ENCODE measurements at places on chromosomes 3 and 15.
A peak's percentile ranks its signal among the peaks of the same experiment; 100 is the strongest.

- H3K4me1 ChIP-seq = peaks cover 15% of the 10 kb centered on the region
- peak overlapping the region; percentile 14 for H3K27ac ChIP-seq
- no peaks in the 10 kb centered on the region for H3K27me3 ChIP-seq
- no peaks in the 10 kb centered on the region for H3K36me3 ChIP-seq
- DNase-seq = peak; percentile 59
- H3K4me3 ChIP-seq = no peak overlapping the region
Measured at GRCh38 chr3:34016925-34017587, 218.6 kb downstream of the PDCD6IP start.

GRCh38 chr3:122151480-122151879 is 32.0 kb upstream of the CASR start:
- H3K4me1 ChIP-seq = no peaks in the 10 kb centered on the region
- no peak overlapping the region for H3K27ac ChIP-seq
- no peak for DNase-seq
- H3K27me3 ChIP-seq = no peaks in the 10 kb centered on the region
- H3K36me3 ChIP-seq = no peaks in the 10 kb centered on the region

GRCh38 chr15:65476903-65477302 is 40.6 kb downstream of the DPP8 start:
- no peak for DNase-seq
- H3K27me3 ChIP-seq = no peaks in the 10 kb centered on the region
- no peak overlapping the region for H3K27ac ChIP-seq
- no peak overlapping the region for H3K4me3 ChIP-seq
- peaks cover 3% of the 10 kb centered on the region for H3K36me3 ChIP-seq

- no peak overlapping the region for H3K4me3 ChIP-seq
- H3K4me1 ChIP-seq = no peaks in the 10 kb centered on the region
- no peaks in the 10 kb centered on the region for H3K36me3 ChIP-seq
- no peak overlapping the region for H3K27ac ChIP-seq
- H3K27me3 ChIP-seq = peaks cover 32% of the 10 kb centered on the region
Measured at GRCh38 chr15:77904436-77904821, 173.1 kb downstream of the TBC1D2B start.

GRCh38 chr3:23607184-23607847 is 198.4 kb upstream of the UBE2E1 start:
- H3K4me1 ChIP-seq = no peaks in the 10 kb centered on the region
- H3K27ac ChIP-seq = no peak overlapping the region
- no peak for DNase-seq
- H3K27me3 ChIP-seq = no peaks in the 10 kb centered on the region
- H3K36me3 ChIP-seq = no peaks in the 10 kb centered on the region

GRCh38 chr3:151037746-151038477 is 47.6 kb upstream of the MED12L start:
- H3K4me1 ChIP-seq = no peaks in the 10 kb centered on the region
- no peak overlapping the region for H3K27ac ChIP-seq
- no peak for DNase-seq
- H3K4me3 ChIP-seq = no peak overlapping the region
- H3K36me3 ChIP-seq = no peaks in the 10 kb centered on the region
- no peaks in the 10 kb centered on the region for H3K27me3 ChIP-seq

GRCh38 chr15:85704720-85705429 is 89.8 kb downstream of the KLHL25 start:
- H3K27ac ChIP-seq = no peak overlapping the region
- H3K4me3 ChIP-seq = no peak overlapping the region
- no peaks in the 10 kb centered on the region for H3K36me3 ChIP-seq
- H3K4me1 ChIP-seq = peaks cover 26% of the 10 kb centered on the region
- H3K27me3 ChIP-seq = no peaks in the 10 kb centered on the region

DNA sequence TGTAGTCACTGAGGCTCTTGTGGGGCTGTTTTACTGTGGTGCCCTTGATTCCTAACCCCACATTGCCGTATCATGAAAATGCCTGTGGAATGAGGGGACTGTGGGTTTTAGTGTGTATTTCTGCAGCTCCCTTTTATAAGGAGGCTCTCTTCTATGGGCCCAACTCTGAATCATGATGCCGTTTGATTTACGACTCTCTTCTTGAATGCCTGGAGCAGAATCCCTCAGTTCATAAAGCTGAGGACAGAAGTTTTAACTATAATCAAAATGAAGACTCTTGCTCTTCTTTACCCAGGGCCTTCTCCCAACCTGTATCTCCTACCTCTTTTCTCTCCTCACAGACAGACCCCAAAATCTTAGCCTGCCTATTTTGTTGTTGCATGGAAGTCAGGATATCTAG is 109.5 kb downstream of the RARB start:
- no peak overlapping the region for H3K27ac ChIP-seq
- no peak overlapping the region for H3K4me3 ChIP-seq
- no peaks in the 10 kb centered on the region for H3K36me3 ChIP-seq
- H3K27me3 ChIP-seq = no peaks in the 10 kb centered on the region

DNA sequence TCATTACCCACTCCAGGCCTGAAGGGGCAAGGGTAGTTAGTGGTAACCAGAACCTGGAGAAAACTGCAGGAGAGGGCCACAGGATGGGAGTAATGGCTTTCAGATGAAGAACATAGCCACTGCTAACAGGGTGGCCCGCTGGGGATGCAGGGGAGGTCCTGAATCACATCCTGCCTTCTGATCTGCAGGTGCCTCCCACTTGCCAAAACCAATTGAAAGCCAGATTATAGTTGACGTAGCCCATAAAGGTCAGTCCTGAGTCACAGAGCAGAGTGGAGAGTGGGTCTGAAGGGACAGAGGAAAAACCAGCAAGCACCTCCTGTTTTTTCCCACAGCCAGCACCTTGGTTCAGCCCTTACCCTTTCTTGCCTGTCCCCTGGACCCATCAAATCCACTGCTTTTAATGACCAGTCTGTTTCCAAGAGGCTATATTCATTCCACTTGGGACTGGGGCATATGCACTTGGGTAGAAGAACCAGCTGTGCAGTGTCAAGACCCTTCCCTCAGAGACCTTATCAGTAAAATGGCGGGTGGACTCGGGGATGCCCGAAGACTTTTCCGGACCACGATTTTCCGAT is 646 bp upstream of the SLC35G2 start:
- H3K27ac ChIP-seq = no peak overlapping the region
- H3K27me3 ChIP-seq = peaks cover 14% of the 10 kb centered on the region
- peak overlapping the region; percentile 52 for H3K4me3 ChIP-seq
- DNase-seq = no peak

- H3K4me1 ChIP-seq = no peaks in the 10 kb centered on the region
- no peak overlapping the region for H3K4me3 ChIP-seq
- no peaks in the 10 kb centered on the region for H3K36me3 ChIP-seq
- H3K27ac ChIP-seq = no peak overlapping the region
- no peak for DNase-seq
Measured at GRCh38 chr15:96300836-96301235, 29.7 kb upstream of the NR2F2 start.

DNA sequence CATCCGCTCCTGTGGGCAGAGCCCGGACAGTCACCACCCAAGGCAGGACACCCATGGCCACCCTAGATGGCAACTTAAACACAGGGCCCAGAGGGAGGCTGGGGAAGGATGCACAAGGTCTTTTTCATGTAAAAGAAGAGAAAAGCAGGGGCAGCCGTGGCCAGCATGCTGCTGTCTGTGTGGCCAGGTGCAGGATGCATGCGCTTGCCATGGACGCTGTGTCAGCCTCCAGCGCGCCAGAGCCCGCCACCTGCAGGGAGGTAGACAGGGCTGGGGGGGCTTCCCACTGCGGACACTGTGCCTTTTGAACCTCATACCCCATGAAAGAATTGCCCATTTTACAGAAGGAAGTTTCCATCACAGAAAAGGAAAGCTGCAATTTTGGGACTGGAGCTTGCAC is 18.2 kb downstream of the UROC1 start:
- H3K4me3 ChIP-seq = no peak overlapping the region
- H3K4me1 ChIP-seq = peaks cover 6% of the 10 kb centered on the region
- H3K27ac ChIP-seq = no peak overlapping the region

- no peak overlapping the region for H3K4me3 ChIP-seq
- no peaks in the 10 kb centered on the region for H3K27me3 ChIP-seq
- H3K36me3 ChIP-seq = no peaks in the 10 kb centered on the region
- DNase-seq = peak; percentile 20
- no peaks in the 10 kb centered on the region for H3K4me1 ChIP-seq
- no peak overlapping the region for H3K27ac ChIP-seq
Measured at GRCh38 chr15:94582368-94582767, 351.0 kb downstream of the MCTP2 start.

DNA sequence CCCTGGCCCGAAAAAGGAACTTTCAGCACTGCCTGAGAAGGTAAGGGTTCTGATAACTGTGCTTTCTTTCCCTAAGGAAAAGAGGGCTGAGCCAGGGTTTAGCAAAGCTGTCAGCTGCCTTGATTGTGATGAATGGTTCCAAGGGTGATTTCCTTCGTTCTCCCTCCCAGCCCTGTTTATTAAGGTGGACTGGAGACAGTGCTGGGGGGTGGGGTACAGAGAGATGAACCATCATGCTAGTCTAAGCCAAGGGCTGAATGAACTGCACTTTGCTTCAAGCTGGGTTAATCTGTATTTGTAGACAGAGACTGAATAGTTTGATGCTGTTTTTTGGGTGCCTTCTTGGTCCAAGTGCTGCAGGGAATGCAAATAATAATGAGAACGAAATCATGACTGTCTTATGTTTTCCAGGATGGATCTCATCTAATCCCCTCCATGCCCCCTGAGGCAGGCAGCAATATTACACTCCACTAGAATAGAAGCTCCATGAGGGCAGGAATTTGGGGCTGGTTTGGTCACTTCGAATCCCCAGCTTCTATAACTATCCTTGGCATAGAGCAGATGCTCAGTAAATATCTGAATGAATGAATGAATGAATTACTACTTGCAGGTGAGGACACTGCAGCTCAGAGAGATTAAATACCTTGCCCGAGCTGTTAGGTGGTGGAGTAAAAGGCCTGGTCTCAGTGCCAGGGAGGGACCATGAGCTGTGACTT is 10.9 kb downstream of the PXYLP1 start:
- no peaks in the 10 kb centered on the region for H3K36me3 ChIP-seq
- H3K4me1 ChIP-seq = no peaks in the 10 kb centered on the region
- H3K4me3 ChIP-seq = no peak overlapping the region
- H3K27ac ChIP-seq = no peak overlapping the region
- DNase-seq = no peak

DNA sequence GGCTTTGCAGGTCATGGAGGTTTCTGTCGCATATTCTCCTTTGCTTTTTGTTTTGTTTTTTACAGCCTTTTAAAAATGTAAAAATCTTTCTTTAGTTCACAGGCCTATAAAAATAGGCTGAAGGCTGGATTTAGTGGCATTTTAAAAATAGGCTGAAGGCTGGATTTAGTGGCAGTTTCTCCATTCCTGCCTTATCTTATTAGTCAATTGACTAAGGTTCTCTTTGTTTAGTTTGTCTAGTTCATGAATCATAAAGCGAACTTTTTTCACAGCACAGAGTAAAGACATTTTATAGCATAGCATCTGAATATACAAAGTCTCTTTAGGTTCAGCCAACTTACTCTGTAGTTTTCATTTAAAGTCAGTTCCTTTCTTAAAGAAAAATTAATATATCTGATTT is 31.4 kb downstream of the AP4E1 start:
- no peak for DNase-seq
- peaks cover 3% of the 10 kb centered on the region for H3K36me3 ChIP-seq
- H3K4me3 ChIP-seq = no peak overlapping the region
- no peaks in the 10 kb centered on the region for H3K27me3 ChIP-seq

GRCh38 chr3:28326458-28326926 is 22.0 kb upstream of the ZCWPW2 start:
- peak overlapping the region; percentile 72 for H3K27ac ChIP-seq
- peak; percentile 89 for DNase-seq
- H3K4me3 ChIP-seq = no peak overlapping the region
- no peaks in the 10 kb centered on the region for H3K27me3 ChIP-seq

DNA sequence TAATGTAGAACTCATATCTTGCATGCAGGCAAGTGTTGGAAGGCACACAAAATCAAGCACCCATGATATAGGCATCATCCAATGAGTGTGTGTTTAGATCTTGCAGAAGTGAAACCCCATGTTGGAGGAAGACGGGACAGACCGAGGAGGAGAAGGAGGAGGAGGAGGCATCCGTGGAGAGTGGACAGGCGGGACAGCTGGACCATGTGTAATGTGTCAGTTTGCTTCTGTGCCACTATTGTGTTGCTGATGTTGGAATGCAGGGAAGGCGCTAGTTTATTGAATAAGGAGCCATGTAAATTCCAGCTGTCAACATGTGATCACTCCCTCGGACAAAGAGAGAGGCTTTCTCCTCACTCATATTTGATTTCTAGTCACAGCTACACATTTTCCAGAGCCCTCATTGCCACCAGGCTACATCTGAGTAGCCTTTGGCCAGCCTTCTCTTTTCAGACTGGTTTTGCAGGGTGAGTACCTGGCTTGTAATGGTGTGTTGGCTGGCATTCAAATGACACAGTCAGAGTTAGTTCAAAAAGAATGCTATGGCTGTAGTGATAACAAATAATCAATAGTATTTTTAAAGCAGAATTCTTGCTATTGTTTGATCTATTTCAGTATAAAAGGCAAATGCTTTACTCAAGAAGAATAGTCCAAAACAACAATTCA is 1037.6 kb upstream of the NR2F2 start:
- H3K36me3 ChIP-seq = no peaks in the 10 kb centered on the region
- no peaks in the 10 kb centered on the region for H3K4me1 ChIP-seq
- no peak overlapping the region for H3K27ac ChIP-seq
- no peaks in the 10 kb centered on the region for H3K27me3 ChIP-seq
- no peak for DNase-seq

DNA sequence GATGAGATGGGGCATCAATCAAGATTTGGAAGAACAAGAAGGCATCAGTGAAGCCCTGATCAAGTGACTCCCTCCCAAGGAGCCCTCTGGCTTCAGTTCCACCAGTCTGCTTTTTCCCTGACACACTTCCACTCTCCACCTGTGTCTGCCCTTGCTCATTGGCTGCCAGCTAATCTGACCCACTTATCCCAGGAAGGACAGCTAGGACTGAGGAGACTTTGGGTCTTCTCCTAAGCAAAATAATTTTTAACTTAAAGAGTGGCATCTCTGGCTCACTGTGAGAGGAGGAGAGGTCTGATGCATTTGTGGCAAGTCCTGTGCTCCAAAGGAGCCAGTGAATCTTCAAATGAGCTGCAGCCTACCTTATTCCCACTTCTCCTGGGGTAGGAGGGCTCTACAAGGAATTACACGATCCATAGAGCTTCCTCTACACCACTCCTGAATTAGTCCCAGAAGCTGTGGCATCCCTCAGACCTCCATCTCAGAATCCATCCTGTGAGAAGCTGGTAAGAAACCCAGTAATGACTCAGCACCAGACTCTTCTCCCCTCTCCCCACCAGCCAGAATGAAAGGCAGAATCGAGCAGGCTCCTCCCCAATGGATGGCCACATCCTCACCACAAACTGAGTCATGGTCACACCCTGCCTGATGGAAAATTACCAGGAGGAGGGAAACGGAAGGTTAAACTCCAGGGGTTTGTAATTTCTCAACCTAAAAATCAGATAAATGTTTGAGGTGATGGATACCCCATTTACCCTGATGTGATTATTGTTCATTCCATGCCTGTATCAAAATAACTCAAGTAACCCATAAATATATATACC is 6.3 kb upstream of the PKM start:
- no peaks in the 10 kb centered on the region for H3K27me3 ChIP-seq
- peak; percentile 52 for DNase-seq
- no peak overlapping the region for H3K27ac ChIP-seq
- no peaks in the 10 kb centered on the region for H3K36me3 ChIP-seq
- 0 out of 2 replicates have a peak overlapping the region, but pooled peaks have one; percentile 9 for H3K4me3 ChIP-seq

- H3K36me3 ChIP-seq = no peaks in the 10 kb centered on the region
- no peak for DNase-seq
- no peaks in the 10 kb centered on the region for H3K4me1 ChIP-seq
Measured at GRCh38 chr3:137763594-137763938, 549 bp upstream of the SOX14 start.

Data from MM.1S (cell line).